ENCODE measurements at places on chromosomes 7 and 10.
A peak's percentile ranks its signal among the peaks of the same experiment; 100 is the strongest.

- no peak for DNase-seq
Measured at GRCh38 chr10:107072028-107072427, 92.5 kb downstream of the SORCS1 start.

- DNase-seq: peak; percentile 75
Measured at GRCh38 chr7:80942261-80943041, 23.6 kb upstream of the SEMA3C start.

GRCh38 chr7:156334636-156335035, 305.9 kb upstream of the RNF32 start:
- DNase-seq: no peak

DNA sequence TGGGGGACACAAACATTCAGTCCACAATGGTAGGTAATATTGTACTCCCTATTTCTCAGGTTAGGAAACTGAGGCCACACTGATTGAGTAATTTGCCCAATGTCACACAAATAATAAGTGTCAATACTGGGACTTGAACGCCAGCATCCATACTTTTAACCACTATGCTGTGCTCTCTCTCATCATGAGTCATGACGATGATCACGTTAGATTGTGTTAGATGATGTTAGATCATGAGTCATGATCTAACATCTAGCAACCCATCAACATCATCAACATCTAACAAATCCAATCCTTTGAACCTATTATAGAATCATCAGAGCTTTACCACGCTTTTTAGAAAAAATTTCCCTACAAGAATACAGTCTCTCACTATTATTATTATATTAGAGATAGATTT, 28.1 kb upstream of the HERPUD2 start:
- no peak for DNase-seq

DNA sequence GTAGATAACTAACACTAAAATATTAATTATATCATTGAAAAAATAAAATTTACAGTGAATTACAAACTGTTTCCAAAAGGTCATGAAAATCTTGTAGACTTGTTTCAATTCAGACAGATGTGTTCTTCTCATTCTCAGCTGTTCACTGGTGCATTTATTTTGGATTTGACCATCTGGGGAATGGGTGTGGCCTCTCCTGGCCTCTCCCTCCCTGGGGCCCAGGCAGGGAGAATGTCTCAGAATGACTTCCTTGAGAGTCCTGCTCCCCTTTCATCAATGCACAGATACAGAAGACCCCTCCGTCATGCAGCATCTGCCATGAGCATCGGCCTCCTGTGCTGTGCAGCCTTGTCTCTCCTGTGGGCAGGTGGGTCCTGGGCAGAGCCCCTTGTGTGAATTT, 192.8 kb upstream of the PRSS58 start:
- no peak for DNase-seq

DNA sequence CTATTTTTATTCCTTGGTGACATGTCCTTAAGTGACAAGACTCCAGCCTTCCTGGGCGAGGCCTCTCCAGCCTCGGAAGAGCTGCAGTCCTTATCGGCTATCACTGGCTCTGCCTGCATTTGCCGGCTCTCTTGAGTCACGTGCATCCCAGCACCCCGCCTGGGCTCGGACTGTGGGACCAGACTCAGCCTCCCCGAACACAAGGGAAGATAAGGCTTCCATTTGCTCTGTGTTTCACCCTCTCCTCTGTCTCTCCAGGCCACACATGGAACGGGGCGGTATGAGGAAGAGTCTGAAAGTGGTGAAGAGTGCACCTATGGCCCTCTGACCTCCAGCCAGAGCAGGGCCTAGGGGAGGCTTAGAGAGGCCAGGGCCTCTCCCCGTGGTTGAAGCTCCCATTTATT, 4.7 kb downstream of the GDF2 start:
- no peak for DNase-seq

DNA sequence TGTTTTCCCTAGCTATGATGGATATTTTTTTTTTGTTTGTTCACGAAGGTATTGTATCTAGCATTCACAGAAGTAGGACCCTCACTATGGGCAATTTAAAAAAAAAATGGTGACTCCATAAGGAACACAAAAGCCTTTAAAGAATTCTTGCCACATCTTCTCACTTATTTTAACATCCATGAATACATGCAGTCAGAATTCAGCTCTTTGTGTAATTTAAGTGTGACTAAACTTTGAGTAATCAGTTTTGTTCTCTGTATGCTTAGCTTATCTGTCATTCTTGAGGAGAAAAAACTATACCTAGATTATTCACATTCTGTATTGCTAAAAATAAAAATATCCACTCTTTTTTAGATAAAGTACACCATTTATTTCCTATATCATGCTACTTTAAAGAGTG, 313.2 kb upstream of the KCND2 start:
- no peak for DNase-seq

- DNase-seq: no peak
Measured at GRCh38 chr7:27952456-27953285, 212.7 kb downstream of the TAX1BP1 start.

DNA sequence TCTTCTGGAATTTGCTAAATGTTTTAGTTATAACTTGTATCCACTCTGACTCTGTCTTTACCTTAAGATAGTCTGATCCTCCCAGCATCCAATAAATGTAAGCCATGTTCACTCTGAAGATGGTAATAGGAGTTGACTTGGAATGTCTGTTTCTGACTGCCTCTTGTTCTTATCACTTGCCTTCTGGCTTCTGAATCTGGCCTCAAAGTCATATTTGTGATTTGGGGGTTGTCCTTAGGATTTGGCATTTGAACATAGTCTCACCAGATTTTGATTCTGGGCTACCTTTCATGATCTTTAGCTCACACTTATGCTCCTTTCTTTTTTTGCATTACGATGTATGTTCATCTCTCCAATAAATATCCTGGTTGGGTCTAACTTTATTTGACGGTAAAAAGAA, 247.0 kb downstream of the SH2D4B start:
- no peak for DNase-seq

DNA sequence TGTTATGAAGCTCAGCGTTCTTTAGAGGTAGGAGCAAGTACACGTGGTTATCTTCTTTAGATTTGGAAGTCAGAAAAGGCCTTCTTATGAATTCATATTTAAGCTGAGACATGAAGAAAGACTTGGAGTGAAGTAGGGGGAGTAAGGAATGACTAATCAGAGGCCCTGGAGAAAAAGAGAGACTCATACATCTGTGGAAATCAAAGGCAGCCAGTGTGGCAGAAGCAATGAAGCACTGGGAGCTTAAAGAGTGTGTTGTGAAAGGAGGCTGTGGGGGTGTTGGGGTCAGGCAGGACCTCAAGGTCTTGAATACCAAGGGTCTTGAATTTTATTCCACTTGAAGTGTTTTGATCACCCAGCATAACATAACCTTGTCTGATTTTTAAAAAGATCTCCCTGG, 35.7 kb upstream of the FGL2 start:
- no peak for DNase-seq

- DNase-seq: no peak
Measured at GRCh38 chr10:17003151-17003550, 126.5 kb downstream of the CUBN start.

DNA sequence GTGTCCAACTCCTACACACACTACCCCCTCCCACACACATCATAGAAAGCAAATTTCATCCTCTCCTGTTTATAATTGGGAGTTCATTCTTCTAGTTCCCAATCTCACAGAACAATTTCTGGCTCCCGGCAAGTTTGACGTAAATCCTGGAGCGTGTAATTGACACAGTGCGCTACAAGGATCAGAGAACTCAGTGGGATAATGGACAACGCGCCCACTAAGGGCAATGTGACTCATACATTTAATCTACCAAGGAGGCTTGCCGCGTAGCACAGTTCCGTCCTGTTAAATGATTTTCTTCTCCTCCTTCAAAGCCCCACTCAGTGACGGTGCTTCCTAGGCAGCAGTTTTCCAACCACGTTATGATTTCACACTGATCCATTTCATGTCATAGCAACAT, 277.6 kb downstream of the SFMBT2 start:
- no peak for DNase-seq

DNA sequence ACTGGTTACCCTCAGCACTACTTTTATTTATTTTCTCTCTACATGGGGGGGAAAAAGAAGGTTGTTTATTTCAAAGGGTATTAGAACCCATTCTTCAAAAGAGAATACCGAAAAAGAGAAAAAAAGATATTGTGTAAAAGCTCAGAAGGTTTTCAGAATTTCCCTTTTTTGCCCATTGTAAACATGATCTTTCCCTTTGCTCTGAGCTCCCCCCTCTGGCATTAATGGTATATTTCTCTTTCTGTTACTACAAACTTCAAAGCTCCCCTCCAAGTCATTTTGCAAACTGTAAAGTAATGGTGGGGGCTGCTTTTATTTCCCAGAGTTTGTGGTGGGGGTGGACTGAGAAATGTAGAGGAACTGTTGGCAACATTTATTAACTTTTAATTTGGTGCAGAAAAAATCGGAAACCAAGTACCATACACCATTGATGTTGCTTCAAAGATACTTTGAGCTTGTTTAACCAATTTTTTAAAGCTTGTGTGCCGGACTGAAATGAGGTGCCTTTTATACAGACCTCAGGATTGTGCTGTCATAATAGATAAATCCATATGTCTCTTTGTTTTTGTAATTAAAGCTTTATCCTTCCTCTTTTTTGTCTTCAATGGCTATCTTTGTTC, 181.5 kb downstream of the EXOC4 start:
- DNase-seq: no peak

GRCh38 chr7:156461881-156462665, 178.5 kb upstream of the RNF32 start:
- no peak for DNase-seq

GRCh38 chr10:59618666-59619065, 91.0 kb downstream of the SLC16A9 start:
- DNase-seq: no peak

All from AG04450 (cell line).